Nephron progenitor cell (in vitro differentiated cells): ENCODE measurements at places on chromosomes 3 and 15.

GRCh38 chr3:158050461-158050860 lies 55.8 kb downstream of the SHOX2 start:
- H3K4me1 ChIP-seq, result no peaks in the 10 kb centered on the region
- no peak overlapping the region for H3K4me3 ChIP-seq
- H3K27ac ChIP-seq, result no peak overlapping the region
- H3K27me3 ChIP-seq, result no peaks in the 10 kb centered on the region

DNA sequence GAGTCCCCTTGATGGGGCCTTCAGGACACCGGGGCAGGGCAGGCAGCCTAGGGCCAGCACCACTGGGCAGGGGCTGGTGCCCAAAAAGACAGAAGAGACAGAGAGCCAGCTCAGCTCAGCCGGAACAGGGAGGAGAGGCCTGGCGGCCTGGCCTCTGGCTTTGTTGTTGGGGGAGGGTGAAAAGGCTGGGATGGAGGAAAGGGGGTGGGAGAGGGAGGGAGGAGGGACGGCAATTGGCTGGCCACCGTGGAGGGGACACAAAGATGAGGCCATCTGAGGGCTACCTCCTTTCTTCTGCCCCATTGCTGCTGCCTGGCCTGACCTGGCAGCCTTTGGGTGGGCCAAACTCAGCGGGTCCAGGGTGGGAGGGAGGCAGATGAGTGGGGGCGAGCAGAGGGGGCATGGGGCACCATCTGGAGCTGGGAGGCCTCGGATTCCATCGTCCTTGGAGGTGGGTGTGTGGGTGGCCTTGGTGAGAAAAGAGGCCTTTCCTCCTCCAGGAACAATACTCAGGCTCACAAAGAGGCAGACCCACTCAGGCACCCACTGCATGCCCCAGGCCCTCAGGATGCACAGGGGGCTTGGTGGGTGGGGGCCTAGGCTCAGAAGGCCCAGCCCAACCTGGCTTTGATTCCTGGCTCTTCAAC lies 9.3 kb downstream of the EFCC1 start:
- H3K4me1 ChIP-seq, result peaks cover 30% of the 10 kb centered on the region
- no peak overlapping the region for H3K4me3 ChIP-seq
- no peak overlapping the region for H3K27ac ChIP-seq
- H3K36me3 ChIP-seq, result no peaks in the 10 kb centered on the region
- peaks cover 23% of the 10 kb centered on the region for H3K27me3 ChIP-seq
- DNase-seq, result no peak

GRCh38 chr3:23254835-23255234 lies 51.7 kb downstream of the UBE2E2 start:
- no peak overlapping the region for H3K27ac ChIP-seq
- DNase-seq, result no peak
- H3K27me3 ChIP-seq, result no peaks in the 10 kb centered on the region
- H3K36me3 ChIP-seq, result peaks cover 5% of the 10 kb centered on the region

DNA sequence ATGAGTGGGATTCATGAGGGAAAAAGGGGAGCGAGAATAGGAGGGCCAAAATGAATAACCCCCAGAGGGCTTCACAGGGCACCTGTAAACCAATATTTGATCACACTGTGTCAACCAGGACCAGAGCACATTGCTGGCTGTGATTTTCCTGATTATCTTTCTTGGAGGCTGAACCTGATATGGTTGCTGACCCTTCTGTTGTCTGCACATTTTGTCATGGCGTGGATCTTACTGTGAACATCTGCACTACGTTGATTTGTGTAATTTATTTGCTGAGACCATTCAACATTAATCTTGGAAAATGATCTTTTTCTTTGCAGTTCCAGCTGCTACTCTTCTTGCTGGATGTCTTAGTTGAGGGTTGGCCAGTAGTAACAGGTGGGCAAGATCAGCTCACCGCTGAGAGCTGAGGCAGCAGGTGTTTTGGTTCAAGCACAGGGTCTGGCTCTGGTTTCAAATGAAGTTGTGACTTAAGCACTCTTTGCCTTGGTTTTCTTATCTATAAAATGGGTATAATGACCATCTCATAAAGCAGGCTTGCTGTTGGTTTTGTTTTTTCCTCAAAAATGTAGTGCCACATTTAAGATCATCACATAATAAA lies 61.2 kb downstream of the ARHGEF26 start:
- H3K4me3 ChIP-seq, result no peak overlapping the region
- H3K27ac ChIP-seq, result no peak overlapping the region
- peaks cover 3% of the 10 kb centered on the region for H3K27me3 ChIP-seq
- H3K36me3 ChIP-seq, result peaks cover 12% of the 10 kb centered on the region
- H3K4me1 ChIP-seq, result peaks cover 10% of the 10 kb centered on the region

DNA sequence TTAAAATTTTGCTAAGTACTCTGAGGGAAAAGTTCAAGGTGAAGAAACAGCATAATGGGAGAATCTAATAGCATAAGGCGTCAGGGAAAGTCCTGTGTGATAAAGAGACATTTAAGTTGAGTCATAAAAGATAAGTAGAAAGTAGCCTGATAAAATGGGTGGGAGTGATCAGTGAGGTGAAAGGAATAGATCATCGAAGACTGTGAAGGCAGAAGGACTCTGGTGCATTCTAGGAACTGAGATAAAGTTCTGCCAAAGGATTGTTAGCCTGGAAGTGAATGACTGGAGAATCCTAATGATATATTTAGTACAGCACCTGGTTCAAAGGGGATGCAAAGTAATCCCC lies 149.9 kb downstream of the CFAP20DC start:
- peaks cover 38% of the 10 kb centered on the region for H3K36me3 ChIP-seq
- no peak overlapping the region for H3K4me3 ChIP-seq
- peak overlapping the region; percentile 55 for H3K27ac ChIP-seq
- no peaks in the 10 kb centered on the region for H3K27me3 ChIP-seq

DNA sequence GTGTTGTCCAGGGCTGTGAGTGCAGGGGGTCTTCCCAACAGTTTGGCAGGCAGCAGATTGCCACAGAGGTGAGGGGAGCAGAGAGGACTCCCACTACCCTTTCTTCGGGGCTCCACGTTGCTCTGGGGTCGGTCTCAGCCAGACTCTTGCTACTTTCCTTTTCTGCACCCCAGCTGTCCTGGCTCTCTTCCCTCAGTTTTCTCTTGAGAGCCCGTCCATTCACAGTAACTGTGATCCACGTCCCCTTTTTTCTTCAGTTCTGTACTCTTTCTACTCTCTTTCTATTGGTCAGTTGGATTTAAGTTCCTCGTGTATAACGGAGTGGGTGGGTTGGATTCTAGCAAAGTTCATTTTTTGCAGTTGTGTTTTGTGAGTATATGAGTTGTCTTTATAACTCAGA lies 105.8 kb downstream of the UNC13C start:
- H3K36me3 ChIP-seq, result no peaks in the 10 kb centered on the region
- H3K27me3 ChIP-seq, result peaks cover 26% of the 10 kb centered on the region
- H3K4me1 ChIP-seq, result no peaks in the 10 kb centered on the region

GRCh38 chr15:78768531-78769408 lies 42.5 kb downstream of the ADAMTS7 start:
- H3K27ac ChIP-seq, result no peak overlapping the region
- DNase-seq, result no peak
- H3K36me3 ChIP-seq, result peaks cover 9% of the 10 kb centered on the region
- H3K4me3 ChIP-seq, result no peak overlapping the region

DNA sequence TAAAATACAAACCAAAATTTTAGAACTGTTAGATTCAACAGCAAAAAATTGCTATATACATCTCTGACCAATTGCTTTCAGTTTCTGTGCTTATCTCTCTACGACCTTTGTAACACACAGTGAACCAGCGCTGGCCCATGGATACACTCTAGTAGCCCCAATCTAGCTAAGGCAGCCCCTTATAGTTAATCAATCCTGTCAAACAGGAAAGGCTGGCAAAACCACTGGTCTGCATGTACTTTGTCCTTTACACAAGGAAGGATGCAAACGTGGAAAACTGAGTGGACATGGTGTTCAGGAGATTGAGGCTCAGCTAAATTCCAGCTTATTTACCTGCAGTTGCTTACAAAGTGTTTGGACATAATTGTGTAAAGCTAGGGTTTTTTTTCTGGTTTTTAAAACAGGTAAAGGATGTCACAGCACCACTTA lies 25.9 kb downstream of the ADGRG7 start:
- no peaks in the 10 kb centered on the region for H3K4me1 ChIP-seq
- H3K4me3 ChIP-seq, result no peak overlapping the region
- H3K36me3 ChIP-seq, result no peaks in the 10 kb centered on the region
- no peak overlapping the region for H3K27ac ChIP-seq
- no peak for DNase-seq
- peaks cover 6% of the 10 kb centered on the region for H3K27me3 ChIP-seq

- no peak overlapping the region for H3K4me3 ChIP-seq
- H3K27ac ChIP-seq, result peak overlapping the region; percentile 69
- peaks cover 8% of the 10 kb centered on the region for H3K27me3 ChIP-seq
Measured at GRCh38 chr15:33808720-33809457, 159.4 kb upstream of the CHRM5 start.

- no peak overlapping the region for H3K4me3 ChIP-seq
- peaks cover 5% of the 10 kb centered on the region for H3K4me1 ChIP-seq
- H3K27ac ChIP-seq, result no peak overlapping the region
- H3K36me3 ChIP-seq, result no peaks in the 10 kb centered on the region
Measured at GRCh38 chr3:41190509-41191284, 8.6 kb upstream of the CTNNB1 start.

DNA sequence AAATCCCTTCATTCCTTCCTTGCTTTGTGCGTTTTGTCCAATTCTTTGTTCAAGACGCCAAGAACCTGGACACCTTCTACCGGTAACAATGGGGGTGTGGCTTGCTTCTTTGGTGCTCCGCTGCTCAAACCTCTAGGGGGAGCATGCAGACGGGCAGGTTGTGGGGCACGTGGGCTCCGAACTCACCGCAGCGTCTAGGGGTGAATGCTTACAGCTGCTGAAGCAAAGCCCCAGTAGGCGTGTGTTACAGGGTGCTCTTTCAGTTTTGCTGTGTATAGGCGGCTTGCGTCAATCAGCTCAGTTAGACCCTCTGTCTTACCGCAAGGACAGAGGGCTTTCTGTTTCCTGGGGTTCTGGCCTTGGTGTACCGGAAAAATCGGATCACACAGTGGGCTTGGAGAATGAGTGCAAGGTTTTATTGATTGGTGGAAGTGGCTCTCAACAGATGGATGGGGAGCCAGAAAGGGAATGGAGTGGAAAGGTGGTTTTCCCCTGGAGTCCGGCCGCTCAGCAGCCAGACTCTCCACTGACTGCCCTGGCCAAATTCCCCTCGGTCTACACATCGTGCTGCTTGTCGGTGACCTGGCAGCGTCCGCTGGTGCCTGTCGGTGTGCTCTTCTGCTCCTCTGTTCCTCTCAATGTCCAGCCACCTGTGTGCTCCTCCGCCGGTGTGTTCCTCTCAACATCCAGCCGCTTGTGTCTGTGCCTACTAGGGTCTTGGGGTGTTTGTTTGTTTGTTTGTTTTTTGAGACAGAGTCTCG lies 1.2 kb upstream of the LRRC34 start:
- peaks cover 9% of the 10 kb centered on the region for H3K27me3 ChIP-seq
- DNase-seq, result no peak
- peak overlapping the region; percentile 21 for H3K27ac ChIP-seq

- no peak for DNase-seq
- H3K27me3 ChIP-seq, result no peaks in the 10 kb centered on the region
- no peaks in the 10 kb centered on the region for H3K36me3 ChIP-seq
Measured at GRCh38 chr3:108420926-108421325, 89.5 kb downstream of the MYH15 start.

DNA sequence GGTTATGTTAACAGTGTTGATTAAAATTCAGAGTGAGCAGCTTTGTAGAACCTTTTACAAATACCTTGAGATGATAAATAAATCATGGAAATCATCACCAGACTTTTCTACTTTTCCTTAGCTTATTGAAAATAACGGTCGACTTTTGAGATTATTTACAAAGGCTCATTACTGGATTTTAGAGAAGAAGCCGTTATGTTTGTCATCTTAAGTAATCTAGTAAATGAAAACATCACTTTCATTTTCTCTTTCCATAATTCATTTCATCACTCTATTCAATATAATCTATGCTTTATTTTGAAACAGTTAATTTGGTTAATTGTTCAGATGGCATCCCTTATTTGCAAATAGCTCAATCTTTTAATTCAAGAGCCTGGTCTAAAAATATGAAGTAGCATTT lies 3.6 kb downstream of the PLCL2 start:
- H3K4me3 ChIP-seq, result no peak overlapping the region
- H3K27me3 ChIP-seq, result peaks cover 15% of the 10 kb centered on the region
- no peak for DNase-seq
- no peaks in the 10 kb centered on the region for H3K36me3 ChIP-seq
- no peak overlapping the region for H3K27ac ChIP-seq

- peaks cover 1% of the 10 kb centered on the region for H3K27me3 ChIP-seq
- H3K4me3 ChIP-seq, result no peak overlapping the region
- no peak for DNase-seq
- no peak overlapping the region for H3K27ac ChIP-seq
Measured at GRCh38 chr3:167742338-167742737, 6.8 kb downstream of the SERPINI1 start.

DNA sequence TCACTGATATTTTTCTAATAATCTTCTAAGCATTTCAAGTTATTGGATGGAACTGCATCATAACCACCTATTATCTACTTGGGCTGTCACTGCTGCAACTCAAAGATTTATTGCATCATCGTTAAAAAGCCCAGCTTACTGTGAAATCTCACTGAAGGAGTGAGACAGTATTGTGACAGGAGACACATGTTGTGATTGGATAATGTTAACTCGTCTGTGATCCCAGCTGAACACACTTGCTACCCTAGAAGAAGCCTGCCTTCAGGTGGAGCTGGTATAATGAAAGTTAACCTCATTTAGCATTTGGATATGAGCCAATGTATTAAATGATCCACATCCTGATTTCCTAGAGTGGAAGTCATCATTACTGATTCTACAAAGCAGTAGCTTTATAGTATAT lies 138.1 kb downstream of the MAP2K5 start:
- no peak overlapping the region for H3K4me3 ChIP-seq
- H3K36me3 ChIP-seq, result peaks cover 52% of the 10 kb centered on the region
- peaks cover 4% of the 10 kb centered on the region for H3K4me1 ChIP-seq
- no peak overlapping the region for H3K27ac ChIP-seq
- no peak for DNase-seq

- peaks cover 20% of the 10 kb centered on the region for H3K27me3 ChIP-seq
- no peak overlapping the region for H3K27ac ChIP-seq
- H3K4me3 ChIP-seq, result no peak overlapping the region
- H3K4me1 ChIP-seq, result no peaks in the 10 kb centered on the region
- H3K36me3 ChIP-seq, result no peaks in the 10 kb centered on the region
- no peak for DNase-seq
Measured at GRCh38 chr3:127203024-127203423, 10.1 kb downstream of the PRR23E start.

GRCh38 chr15:86644339-86644738 lies 564.7 kb downstream of the AGBL1 start:
- no peak overlapping the region for H3K4me3 ChIP-seq
- no peak overlapping the region for H3K27ac ChIP-seq
- DNase-seq, result no peak

- H3K36me3 ChIP-seq, result no peaks in the 10 kb centered on the region
- no peak for DNase-seq
- H3K4me3 ChIP-seq, result no peak overlapping the region
- no peak overlapping the region for H3K27ac ChIP-seq
- peaks cover 7% of the 10 kb centered on the region for H3K4me1 ChIP-seq
Measured at GRCh38 chr3:62755285-62755684, 119.9 kb downstream of the CADPS start.

GRCh38 chr15:40338041-40338657 lies 2.6 kb downstream of the CCDC9B start:
- no peak overlapping the region for H3K27ac ChIP-seq
- H3K27me3 ChIP-seq, result peaks cover 15% of the 10 kb centered on the region
- H3K4me3 ChIP-seq, result no peak overlapping the region
- H3K36me3 ChIP-seq, result no peaks in the 10 kb centered on the region

GRCh38 chr3:46829699-46830208 lies 33.5 kb downstream of the MYL3 start:
- no peaks in the 10 kb centered on the region for H3K4me1 ChIP-seq
- H3K27ac ChIP-seq, result no peak overlapping the region
- H3K4me3 ChIP-seq, result no peak overlapping the region
- H3K36me3 ChIP-seq, result no peaks in the 10 kb centered on the region
- no peak for DNase-seq
- peaks cover 12% of the 10 kb centered on the region for H3K27me3 ChIP-seq
